Activated naive CD4-positive, alpha-beta T cell treated with anti-CD3 and anti-CD28 coated beads for 36 hours (primary cell): ENCODE measurements at places on chromosomes 13 and 19. TPM values are rescaled to one million over a fixed set of nuclear protein-coding genes. Genes with fewer than 3 reads are reported as not detected.

The CLPTM1 gene
- total RNA-seq: 32.4 TPM

The SRRM5 gene
- 0.27 TPM for total RNA-seq

- no peak for DNase-seq
Observed at GRCh38 chr19:42349378-42350107, 24.1 kb downstream of the MEGF8 start.

GRCh38 chr19:12723381-12723640 lies 421 bp downstream of the TNPO2 start:
- DNase-seq: no peak

DNA sequence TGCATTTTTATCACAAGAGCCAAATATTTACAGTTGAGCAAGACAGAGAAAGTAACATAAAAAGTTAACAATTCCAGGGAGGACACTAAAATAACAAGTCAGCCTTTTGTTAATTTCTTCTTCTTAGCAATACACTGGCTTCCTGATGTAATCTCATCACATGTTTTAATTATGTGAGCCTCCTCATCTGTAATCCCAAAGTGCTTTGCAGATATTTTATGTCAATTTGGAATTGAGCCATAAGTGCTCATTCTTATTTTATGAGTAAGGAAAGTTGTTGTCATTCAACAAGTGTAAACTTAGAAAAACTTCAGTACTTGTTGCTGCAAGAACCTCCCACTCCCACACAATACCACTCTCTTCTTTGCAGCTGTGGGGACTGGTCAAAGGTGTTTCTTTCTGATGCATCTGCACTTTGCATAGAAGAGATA lies 223.6 kb downstream of the GPC6 start:
- DNase-seq: no peak

GRCh38 chr19:13819238-13819637 lies 24.0 kb downstream of the ZSWIM4 start:
- DNase-seq: no peak

DNA sequence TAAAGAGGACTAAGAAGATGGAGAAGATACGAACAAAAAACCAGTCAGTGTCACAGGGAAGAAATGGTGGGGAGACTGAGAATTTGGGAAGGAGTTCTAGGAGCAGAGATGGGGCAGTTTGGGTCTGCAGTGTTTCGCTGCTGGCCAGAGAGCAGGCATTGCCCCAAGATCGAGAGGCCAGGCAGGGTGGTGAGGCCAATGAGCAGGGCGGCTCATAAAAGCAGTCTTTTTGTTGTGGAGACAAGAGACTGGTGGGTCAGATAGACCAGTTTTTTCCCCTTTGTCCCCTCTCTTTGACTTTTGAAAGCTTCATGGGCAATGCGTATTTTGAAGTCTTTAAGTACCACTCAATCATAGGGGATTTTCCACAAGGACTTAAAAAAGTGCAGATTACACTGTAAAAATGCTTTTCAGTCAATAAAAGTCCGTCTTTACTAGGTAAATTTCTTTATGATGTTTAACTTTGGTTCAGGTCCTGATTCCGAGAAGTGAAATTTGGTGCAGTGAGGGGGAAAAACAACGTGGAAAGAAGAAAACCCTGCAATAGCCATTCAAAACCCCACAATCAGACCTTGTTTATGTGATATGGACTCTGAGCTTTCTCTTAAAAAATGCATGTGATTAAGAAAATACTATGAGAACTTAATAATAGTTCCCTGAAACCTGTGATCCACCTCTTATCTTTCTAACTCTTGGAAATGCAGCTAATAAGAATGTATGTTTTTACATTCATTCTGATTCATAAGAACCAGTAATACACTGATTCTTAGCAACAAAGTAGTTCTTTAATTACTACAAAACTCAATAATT lies 338.9 kb downstream of the KLF5 start:
- DNase-seq: no peak

GRCh38 chr19:35365303-35365702 lies 5.6 kb upstream of the GPR42 start:
- DNase-seq: no peak

- no peak for DNase-seq
Observed at GRCh38 chr19:14085309-14085995, at the start of gene C19orf67. Gene C19orf67, minus strand, starts transcription at chr19:14085783. Its CDS starts 156 bp downstream, at chr19:14085627.

GRCh38 chr13:105846923-105847322 lies 688.5 kb downstream of the EFNB2 start:
- DNase-seq: no peak

GRCh38 chr19:53771144-53771543 lies 53.0 kb downstream of the NLRP12 start:
- no peak for DNase-seq

- no peak for DNase-seq
Observed at GRCh38 chr13:26831336-26831908, 70.8 kb upstream of the GPR12 start.

DNA sequence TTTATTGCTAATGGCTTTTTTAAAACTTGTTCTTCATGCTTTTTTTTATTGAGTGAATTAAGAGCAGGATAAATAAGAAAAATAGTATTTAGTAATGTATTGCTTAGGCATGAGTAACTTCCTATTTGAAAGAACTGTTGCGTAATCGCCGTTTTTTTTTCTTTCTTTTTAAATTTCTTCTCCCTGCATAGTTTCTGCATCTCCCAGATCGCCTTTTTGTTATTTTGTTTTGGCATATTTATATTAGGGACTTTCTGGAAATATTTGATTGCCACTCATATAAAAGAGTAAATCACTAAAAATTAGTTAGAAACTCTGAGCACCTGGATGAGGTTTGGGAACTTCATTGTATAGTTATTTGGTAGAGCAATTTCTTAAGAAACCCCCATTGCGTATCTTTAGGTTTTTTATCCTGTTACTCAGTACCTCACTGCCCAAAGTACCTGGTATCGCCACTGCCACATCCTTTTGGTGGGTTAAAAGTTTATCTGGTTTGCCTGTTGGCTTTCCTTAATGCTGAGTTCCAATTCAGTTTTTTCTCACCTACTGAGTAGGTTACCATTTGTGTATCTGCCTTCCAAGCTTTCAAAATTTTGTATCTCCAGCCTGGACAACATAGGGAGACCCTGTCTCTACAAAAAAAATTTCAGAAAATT lies 36.2 kb upstream of the LPAR6 start:
- no peak for DNase-seq

GRCh38 chr19:11538232-11539036 lies at the start of gene CNN1:
Gene CNN1, plus strand, starts transcription at chr19:11538851. Its CDS starts 77 bp downstream, at chr19:11538928.
- no peak for DNase-seq

DNA sequence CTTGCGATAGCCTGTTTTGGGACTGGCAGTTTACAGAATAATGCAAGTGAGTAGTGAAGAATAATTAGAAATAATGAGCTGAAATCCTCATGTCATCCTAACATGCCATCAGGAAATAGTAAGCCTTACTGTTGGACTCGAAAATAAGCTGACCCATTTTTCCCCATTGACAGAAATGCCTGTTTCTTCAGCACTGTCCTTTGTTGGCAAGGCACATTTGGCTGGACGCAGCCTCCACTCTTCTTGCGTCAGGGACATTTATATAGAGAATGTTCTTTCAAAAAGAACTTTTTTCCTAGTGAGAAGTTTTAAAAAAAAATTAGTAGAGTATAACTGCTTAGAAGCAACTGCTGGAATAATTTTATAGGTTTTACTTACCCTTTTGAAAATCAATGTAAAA lies 47.1 kb downstream of the ARHGAP35 start:
- no peak for DNase-seq
